ENCODE measurements at places on chromosomes 13 and 19.
A peak's percentile ranks its signal among the peaks of the same experiment; 100 is the strongest.

- H3K36me3 ChIP-seq, result no peaks in the 10 kb centered on the region
- no peak overlapping the region for H3K27ac ChIP-seq
Observed at GRCh38 chr13:22837980-22838647, 342.7 kb upstream of the SGCG start.

DNA sequence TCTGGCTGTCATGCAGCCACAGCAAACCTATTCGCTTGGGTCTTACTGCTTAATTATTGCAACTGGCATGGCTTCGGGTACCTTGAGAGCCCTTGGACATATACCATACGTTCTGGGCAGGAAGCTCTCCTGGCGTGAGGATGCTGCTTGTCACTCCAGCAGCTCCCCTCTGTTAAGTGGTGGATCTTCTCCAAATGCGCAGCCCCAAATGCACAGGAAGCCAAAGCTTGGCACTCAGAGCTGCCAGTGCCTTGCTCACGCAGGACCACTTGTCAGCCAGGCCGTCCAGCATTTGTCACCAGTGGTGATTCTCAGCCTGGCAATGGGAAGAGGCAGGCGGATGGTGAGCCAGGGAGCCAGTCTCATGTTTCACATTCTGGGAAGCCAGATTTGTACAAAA, 158.6 kb downstream of the KATNAL1 start:
- H3K27me3 ChIP-seq, result no peaks in the 10 kb centered on the region
- no peak for DNase-seq
- H3K4me1 ChIP-seq, result peaks cover 7% of the 10 kb centered on the region
- H3K36me3 ChIP-seq, result no peaks in the 10 kb centered on the region

GRCh38 chr19:7115721-7116120, 46.2 kb downstream of the ZNF557 start:
- no peaks in the 10 kb centered on the region for H3K4me1 ChIP-seq
- H3K27ac ChIP-seq, result no peak overlapping the region
- no peak overlapping the region for H3K4me3 ChIP-seq
- peaks cover 27% of the 10 kb centered on the region for H3K36me3 ChIP-seq
- DNase-seq, result no peak

DNA sequence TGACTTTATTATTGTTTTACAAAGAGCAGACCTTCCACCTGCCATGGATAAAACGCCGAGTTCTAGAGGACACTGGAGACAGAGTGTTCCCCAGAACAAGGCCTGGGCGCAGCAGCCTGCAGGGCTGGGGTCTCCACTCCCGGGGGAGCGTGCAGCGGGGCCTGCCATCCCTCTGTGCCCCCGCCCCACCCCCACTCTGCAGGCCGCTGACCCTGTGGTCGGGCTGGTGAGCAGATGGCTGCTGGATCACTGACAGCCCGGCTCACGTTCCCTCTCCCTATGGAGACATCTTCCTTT, 8.6 kb upstream of the PTBP1 start:
- H3K27me3 ChIP-seq, result no peaks in the 10 kb centered on the region
- DNase-seq, result no peak
- H3K4me1 ChIP-seq, result peaks cover 17% of the 10 kb centered on the region
- peak overlapping the region; percentile 61 for H3K27ac ChIP-seq
- H3K4me3 ChIP-seq, result no peak overlapping the region
- no peaks in the 10 kb centered on the region for H3K36me3 ChIP-seq

GRCh38 chr13:44868397-44868796, 120.9 kb downstream of the NUFIP1 start:
- DNase-seq, result no peak
- H3K27me3 ChIP-seq, result no peaks in the 10 kb centered on the region
- no peaks in the 10 kb centered on the region for H3K36me3 ChIP-seq
- H3K27ac ChIP-seq, result no peak overlapping the region
- H3K4me3 ChIP-seq, result no peak overlapping the region
- no peaks in the 10 kb centered on the region for H3K4me1 ChIP-seq

DNA sequence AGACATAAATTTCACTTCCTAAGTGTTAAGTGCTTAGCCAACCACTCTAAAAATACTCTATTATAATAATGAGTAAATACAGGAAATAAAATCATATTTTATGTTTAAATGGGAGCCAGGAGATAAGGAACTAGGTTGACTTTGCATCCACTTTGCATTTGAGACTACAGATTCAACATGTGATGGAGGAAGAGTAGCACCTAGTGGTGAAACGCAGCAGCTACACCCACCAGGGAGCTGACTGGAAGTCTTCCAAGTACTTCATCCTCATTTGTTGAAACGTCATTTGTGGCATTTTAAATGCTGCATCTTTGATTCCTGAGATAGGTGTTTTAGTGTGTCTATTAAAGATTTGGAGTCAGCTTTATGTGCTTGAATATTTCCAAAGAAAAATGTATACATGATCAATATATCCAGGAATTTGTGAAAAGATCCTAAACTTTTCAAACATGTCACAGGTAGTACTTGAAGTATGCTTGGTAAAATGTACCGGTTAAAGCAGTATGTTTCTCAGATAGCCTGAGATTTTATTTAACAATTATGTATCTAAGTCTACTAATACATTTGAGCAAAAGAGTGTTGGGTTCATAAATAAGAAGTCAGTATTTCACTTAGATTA, 17.4 kb upstream of the KCTD12 start:
- no peak overlapping the region for H3K27ac ChIP-seq
- H3K4me1 ChIP-seq, result no peaks in the 10 kb centered on the region
- H3K36me3 ChIP-seq, result no peaks in the 10 kb centered on the region
- no peaks in the 10 kb centered on the region for H3K27me3 ChIP-seq
- H3K4me3 ChIP-seq, result no peak overlapping the region
- DNase-seq, result no peak

DNA sequence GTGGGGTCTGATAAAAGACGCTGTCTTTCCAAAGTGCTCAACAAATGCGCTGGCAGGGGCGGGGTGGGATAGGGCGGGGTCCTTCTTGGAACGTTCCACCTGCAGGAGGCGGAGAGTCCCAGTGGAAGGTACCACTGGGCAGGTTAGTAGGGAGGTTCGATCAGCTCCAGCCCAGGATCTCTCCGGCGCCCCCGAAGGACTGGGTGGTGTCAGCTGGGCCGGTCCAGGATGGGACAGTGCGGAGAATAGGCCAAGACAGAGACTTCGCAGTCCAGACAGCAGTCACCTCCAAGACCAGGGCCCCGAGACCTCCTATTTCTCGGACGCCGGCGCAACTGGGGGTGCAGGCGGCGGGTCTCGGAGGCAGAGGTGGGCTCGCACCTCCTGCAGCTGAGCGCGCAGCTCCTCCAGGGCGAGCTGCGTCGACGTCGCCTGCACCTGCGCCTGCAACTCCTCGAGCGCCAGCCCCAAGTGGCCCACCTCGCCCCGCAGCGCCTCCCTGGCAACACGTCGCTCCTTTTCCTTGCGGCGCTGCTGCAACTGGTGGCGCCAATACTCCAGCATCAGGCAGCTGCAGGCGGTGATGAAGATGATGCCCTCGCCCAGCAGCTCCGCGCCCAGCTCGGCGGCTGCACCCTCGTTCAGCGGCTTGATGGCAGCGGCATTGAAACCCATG, 21.6 kb downstream of the VASP start:
- H3K27me3 ChIP-seq, result no peaks in the 10 kb centered on the region
- DNase-seq, result no peak
- H3K4me1 ChIP-seq, result peaks cover 22% of the 10 kb centered on the region
- peak overlapping the region; percentile 44 for H3K4me3 ChIP-seq
- H3K27ac ChIP-seq, result peak overlapping the region; percentile 22
- H3K36me3 ChIP-seq, result peaks cover 25% of the 10 kb centered on the region

GRCh38 chr13:33842986-33843385, 25.0 kb downstream of the RFC3 start:
- no peak overlapping the region for H3K27ac ChIP-seq
- H3K4me1 ChIP-seq, result no peaks in the 10 kb centered on the region
- H3K4me3 ChIP-seq, result no peak overlapping the region
- DNase-seq, result no peak
- H3K36me3 ChIP-seq, result no peaks in the 10 kb centered on the region

- H3K27me3 ChIP-seq, result no peaks in the 10 kb centered on the region
- no peaks in the 10 kb centered on the region for H3K36me3 ChIP-seq
- DNase-seq, result no peak
Observed at GRCh38 chr13:43094901-43095300, 71.5 kb downstream of the DNAJC15 start.

DNA sequence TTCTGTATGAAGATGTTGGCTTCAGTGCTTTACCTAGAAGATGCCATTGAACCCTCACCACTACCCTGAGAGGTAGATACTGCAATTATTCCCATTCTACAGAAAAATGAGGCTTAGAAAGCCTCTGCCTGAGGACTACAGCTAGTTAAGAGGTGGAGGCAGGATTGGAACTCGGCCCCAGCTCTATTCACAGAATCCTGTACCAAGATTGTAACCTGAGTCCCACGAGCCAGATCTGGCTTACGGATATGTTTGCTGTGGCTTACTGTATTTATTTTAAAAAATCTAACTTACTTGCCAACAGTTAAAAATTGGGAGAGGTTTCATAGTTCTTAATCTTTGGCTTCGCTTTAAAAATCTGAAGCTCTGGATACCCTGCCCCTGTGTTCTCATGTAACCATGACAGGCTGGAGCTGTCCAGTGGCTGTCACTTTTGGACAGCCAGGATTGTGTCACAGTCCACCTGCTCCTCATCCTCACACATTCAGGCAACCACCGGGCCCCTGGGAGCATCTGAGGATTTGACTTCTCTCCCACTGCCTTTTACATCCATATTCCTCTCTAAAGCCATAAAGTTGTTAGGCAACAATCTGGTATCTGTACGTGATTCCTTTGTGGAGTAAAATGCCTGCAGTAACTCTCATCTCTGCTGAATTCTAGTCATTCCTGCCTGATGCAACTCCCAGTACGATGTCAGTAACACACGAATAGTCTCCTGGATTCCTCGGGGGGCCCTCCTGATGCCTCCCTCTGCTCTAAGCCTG, 160.8 kb upstream of the SERP2 start:
- no peaks in the 10 kb centered on the region for H3K4me1 ChIP-seq
- no peaks in the 10 kb centered on the region for H3K36me3 ChIP-seq
- no peaks in the 10 kb centered on the region for H3K27me3 ChIP-seq
- H3K27ac ChIP-seq, result no peak overlapping the region
- H3K4me3 ChIP-seq, result no peak overlapping the region
- DNase-seq, result no peak

DNA sequence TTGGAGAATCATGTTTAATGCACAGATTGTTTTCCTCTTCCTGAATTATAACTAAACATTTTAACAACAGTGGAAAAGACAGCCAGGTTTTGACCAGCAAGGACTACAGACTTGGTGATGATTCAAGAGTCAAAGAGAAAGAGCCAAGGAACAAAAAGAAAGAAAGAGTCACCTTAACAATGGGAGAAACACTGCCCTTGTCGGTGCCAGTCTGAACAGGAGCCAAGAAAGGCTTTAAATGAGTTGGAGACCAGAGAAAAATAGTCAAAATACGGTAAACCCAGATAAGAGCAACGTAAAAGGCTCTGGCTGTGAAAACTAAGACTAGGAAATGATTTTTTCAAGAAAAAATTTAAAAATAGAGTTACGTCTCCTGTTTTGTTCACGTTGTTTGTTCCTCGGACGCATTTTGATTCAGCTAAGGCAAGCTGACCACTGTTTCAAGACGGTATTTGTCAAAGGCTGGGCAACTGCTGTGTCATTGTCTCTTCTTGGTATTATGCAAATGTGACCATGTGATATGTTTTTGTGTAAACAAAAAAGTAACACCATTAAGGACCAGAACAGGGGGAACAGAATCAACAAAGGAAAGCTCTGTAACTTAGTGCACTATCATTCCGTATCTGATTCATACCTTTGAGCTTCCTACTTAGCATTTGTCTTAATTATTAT, 634.5 kb downstream of the LIG4 start:
- no peak for DNase-seq
- H3K4me1 ChIP-seq, result no peaks in the 10 kb centered on the region
- H3K4me3 ChIP-seq, result no peak overlapping the region

GRCh38 chr19:19559931-19560330, 21.9 kb downstream of the CILP2 start:
- no peaks in the 10 kb centered on the region for H3K4me1 ChIP-seq
- no peak for DNase-seq
- H3K4me3 ChIP-seq, result no peak overlapping the region
- no peak overlapping the region for H3K27ac ChIP-seq
- H3K27me3 ChIP-seq, result no peaks in the 10 kb centered on the region

- no peak for DNase-seq
- no peaks in the 10 kb centered on the region for H3K36me3 ChIP-seq
- H3K4me1 ChIP-seq, result no peaks in the 10 kb centered on the region
- no peak overlapping the region for H3K4me3 ChIP-seq
Observed at GRCh38 chr13:91017031-91017668, 330.3 kb upstream of the MIR17HG start.

DNA sequence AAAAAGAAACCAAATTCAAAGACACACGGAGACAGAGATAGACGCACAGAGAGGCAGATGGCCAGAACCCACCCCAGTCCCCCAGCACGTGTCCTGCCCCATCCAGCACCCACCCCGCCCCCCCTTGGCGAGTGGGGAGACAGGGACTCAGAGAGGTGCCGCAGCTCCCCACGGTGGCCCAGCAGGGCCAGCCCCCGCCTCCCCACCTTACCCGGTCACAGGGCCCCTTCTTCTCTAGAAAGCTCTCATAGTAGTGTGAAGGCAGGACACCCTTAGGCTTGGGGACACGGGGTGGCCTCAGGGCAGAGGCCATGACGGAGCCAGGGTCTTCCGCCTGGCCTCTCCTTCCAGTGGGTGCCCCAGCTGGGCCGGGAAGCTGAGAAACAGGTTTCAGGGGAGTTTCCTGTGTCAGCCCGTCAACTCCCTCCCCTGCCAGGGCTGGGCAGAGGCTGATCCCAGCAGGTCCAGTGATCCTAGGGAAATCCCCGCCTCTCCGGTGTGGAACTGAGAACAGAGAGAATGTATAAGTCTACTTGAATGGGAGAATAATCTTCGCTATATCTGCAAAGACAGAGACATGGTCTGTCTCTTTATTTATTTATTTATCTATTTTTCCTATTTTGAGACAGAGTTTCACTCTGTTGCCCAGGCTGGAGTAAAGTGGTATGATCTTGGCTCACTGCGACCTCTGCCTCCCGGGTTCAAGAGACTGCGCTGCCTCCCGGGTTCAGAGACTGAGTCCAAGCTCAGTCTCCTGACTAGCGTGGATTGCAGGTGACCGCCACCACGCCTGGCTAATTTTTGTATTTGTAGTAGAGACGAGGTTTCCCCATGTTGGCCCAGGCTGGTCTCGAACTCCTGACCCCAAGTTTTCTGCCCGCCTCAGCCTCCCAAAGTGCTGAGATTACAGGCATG, at the start of gene STAP2:
STAP2 (minus strand) TSS at position 387 of the 915 bp plus-strand sequence; CDS start at position 313, 74 bp downstream.
- H3K36me3 ChIP-seq, result no peaks in the 10 kb centered on the region
- peaks cover 11% of the 10 kb centered on the region for H3K4me1 ChIP-seq
- peak within 1 kb of the TSS; percentile 78 for H3K27ac ChIP-seq
- H3K27me3 ChIP-seq, result no peaks in the 10 kb centered on the region
- H3K4me3 ChIP-seq, result peak within 1 kb of the TSS; percentile 57
- no peak for DNase-seq

DNA sequence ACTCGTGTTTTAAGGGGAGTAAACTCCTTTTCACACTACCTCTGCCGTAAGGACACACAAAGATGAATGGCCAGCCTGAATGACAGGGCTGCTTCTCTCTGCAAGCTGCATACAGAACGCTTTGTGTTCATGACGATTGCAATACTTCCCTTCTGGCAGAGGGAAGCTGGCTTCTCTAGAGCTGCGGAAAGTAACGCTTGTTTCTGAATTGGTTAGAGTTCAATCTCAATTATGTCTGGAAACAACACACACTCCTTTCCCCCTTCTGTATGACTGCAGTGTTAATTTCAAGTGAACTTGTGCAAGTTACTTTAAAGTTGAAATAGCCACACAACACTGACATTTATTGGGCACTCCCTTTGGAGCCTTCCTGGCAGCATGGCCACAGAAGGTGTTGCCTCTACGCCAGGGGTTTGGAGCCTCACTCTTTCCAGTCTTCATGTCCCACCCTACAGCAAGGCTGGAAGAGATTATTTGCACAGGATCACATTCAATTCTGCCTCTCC, 242.6 kb downstream of the NDFIP2 start:
- H3K27ac ChIP-seq, result no peak overlapping the region
- H3K27me3 ChIP-seq, result no peaks in the 10 kb centered on the region
- peaks cover 15% of the 10 kb centered on the region for H3K4me1 ChIP-seq
- no peaks in the 10 kb centered on the region for H3K36me3 ChIP-seq

All from vagina (tissue), 2 donors.